ENCODE measurements at places on chromosomes 3 and 15. TPM values are rescaled to one million over a fixed set of nuclear protein-coding genes. Genes with fewer than 3 reads are reported as not detected.

The CCDC54 gene
- not detected for total RNA-seq

The GOLGA6C gene
- total RNA-seq = not detected

The CCDC33 gene
- total RNA-seq = not detected

The CSTA gene
- total RNA-seq = not detected

The UTS2B gene
- total RNA-seq = not detected

The LIPC gene
- total RNA-seq = not detected

The FAM107A gene
- total RNA-seq = 0.29 TPM

The XYLB gene
- total RNA-seq = 11.2 TPM

The GOLGA8T gene
- not detected for total RNA-seq

The AP3B2 gene
- not detected for total RNA-seq

The SST gene
- total RNA-seq = not detected

The DUOXA1 gene
- 1.3 TPM for total RNA-seq

The MOBP gene
- not detected for total RNA-seq

The LYZL4 gene
- total RNA-seq = not detected

The APOD gene
- not detected for total RNA-seq

The CLDN11 gene
- total RNA-seq = 32.0 TPM

The SEMA6D gene
- total RNA-seq = 0.52 TPM

The C3orf85 gene
- total RNA-seq = not detected

The AEN gene
- total RNA-seq = 81.3 TPM

The CPNE4 gene
- total RNA-seq = not detected

The MORC1 gene
- not detected for total RNA-seq

The ARL6IP5 gene
- total RNA-seq = 25.4 TPM

The SLC9C1 gene
- total RNA-seq = not detected

The C3orf22 gene
- total RNA-seq = not detected

The GOLGA6L4 gene
- 0.73 TPM for total RNA-seq

The RASL12 gene
- total RNA-seq = not detected

The CASR gene
- not detected for total RNA-seq

All from PC-3 (cell line).